ENCODE measurements at places on chromosomes 6 and 20. TPM values are rescaled to one million over a fixed set of nuclear protein-coding genes. Genes with fewer than 3 reads are reported as not detected.

ZC2HC1B gene
- total RNA-seq = not detected

HS3ST5 gene
- total RNA-seq = not detected

ADGB gene
- not detected for total RNA-seq

DNA sequence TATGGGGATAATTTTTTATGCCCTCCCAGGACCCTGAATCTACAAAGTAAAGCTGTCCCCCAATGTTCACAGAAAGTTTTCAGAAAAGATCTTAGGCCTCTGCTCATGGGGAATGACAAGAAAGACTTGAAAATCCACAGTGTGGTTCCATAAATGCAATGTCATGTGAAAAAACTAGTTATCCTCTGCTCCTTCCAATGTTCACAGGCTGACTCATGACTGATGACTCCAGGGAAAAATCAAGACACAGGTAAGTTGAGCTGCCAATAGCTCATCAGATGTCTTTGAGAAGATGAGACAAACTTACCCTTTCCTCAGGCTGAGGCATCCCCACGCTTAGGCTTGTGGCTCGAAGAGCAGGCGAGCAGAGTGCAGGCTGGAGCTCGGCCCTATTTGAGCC is 14.8 kb upstream of the BCLAF1 start:
- peak; percentile 86 for ATAC-seq

DNA sequence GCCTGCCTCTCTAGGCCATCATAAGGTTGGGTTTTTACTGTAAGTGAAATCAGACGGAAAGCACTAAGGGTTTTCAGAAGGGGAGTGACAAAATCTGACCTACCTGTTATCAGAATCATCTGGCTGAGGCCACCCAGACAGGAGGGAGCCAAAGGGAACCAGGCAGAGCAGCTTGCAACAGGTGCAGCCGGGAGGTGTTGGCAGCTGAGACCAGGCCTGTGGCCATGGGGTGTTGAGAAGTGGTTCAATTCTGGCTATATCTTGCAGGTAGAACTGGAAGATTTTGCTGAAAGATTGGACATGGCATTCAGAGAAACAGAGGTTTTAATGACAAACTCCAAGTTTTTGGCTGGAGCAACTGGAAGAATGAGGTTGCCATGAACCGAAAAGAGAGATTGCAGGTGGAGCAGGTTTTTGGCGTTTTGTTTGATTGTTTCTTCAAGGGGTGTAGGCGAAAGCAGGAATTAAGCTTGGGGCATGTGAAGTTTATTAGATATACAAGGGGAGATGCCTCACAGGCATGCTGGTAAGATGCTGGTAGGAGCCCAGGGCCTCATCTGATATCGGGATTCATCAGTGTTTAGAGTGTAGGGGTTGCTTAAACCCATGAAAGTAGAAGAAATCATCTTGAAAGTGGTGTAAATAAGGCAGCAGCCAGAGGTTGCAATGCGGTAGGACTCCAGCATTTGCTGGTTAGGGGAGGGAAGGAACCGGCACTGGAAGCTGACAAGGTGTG is 35.1 kb upstream of the MAP3K4 start:
- ATAC-seq = no peak

DNA sequence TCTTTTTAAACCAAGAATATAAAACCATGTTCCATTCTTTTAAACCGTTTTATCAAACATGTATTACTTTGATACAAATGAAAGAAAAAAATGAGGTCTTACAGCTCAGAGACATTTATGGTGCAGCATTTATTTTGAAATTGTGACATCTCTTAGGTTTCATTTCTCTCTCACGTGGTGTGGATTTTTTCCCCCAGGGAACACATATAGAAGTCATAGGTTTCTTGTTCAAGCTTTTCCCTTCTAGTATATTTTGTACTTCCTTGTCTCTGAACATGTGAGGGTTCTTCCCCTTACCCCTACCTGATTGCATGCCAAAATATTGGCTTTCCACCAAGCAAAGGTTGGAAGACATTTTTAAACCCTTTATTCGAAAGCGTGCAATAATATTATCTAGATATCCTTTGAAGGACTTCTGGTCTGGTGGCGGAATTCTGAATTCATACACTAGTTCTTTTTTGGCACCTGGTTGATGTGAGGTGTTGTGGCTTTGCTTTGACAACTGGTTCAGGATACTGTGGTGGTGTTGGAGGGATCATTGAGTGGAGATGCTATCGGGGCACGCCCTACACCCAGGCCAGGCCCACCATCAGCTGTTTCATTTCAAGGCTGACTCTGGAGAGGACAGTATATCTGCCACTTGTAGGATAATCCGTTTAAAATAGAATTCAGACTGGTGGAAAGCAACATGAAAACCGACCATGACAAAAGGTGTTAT is 5.6 kb upstream of the FAM50B start:
- ATAC-seq = no peak

- no peak for ATAC-seq
Observed at GRCh38 chr6:41519305-41519744, 26.9 kb upstream of the FOXP4 start.

DNA sequence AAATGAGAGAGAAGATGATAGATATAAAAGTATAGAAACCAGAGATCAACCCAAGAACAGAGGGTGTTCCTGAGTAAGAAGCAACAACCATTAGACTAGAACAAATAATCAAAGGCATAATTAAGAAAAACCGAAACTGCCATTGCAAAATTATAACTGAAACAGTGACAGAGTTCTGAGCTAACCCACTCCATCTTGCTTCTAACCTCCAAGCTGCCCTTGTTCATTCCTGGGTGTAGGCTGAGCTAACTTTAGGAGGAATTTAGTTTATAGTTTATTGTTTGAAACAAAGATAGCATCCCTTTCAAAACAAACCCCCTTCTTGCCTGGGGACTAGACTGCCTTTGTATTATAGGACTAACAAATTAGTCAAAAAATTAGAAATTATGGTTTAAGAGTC is 56.1 kb upstream of the PRND start:
- no peak for ATAC-seq

All from esophagus mucosa (tissue), 1 donor.